ENCODE measurements at places on chromosomes 6 and 20.

GRCh38 chr6:133814797-133815196 is 74.1 kb upstream of the TCF21 start:
- peak; percentile 18 for DNase-seq

DNA sequence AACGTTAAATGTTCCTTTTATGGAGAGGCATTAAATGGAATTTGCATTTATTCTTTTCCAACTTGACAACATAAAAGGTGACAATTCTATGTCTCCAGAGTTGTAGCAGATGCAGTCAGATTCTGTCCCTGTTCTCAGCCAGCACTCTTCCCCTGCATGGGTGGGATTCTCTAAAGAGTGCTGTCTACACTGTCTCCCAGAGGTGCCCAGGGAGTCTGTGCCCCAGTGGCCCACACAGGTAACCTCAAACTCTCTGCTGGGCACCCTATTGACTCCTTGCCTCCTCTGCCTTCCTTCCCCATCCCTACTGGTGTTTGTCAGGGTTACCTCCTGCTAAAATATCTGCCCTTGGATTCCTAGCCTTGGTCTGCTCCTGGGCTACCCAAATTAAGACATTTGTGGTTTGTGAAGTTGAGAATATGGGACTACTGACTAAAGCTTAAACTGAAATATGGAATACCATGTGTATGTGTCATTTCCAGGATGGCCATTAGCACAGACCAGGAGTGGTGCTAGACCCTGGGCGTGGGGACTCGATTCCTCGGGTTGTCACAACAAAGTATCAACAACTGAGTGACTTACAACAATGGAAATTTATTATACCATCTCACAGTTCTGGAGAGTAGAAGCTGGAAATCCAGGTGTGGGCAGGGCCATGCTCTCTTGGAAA is 284.7 kb downstream of the CDH26 start:
- no peak for DNase-seq

DNA sequence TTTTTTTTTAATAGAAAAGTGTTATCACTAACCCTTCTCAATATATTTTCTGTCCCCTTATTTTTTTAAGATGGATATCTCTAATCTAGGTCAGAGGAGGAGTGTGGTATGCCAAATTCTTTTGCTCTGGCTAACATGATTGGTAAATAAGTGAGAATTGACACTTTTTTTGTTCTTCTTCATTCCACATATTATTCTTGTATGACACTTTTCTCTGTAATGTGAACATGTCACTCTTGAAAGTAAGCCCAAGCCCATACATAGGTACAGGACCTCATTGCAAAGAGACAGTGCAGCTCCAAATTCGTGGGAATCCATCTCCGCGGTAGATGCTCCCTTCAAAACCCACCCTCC is 142.5 kb upstream of the TCF21 start:
- no peak for DNase-seq

- DNase-seq, result no peak
Measured at GRCh38 chr20:621125-621756, 11.1 kb upstream of the TCF15 start.

DNA sequence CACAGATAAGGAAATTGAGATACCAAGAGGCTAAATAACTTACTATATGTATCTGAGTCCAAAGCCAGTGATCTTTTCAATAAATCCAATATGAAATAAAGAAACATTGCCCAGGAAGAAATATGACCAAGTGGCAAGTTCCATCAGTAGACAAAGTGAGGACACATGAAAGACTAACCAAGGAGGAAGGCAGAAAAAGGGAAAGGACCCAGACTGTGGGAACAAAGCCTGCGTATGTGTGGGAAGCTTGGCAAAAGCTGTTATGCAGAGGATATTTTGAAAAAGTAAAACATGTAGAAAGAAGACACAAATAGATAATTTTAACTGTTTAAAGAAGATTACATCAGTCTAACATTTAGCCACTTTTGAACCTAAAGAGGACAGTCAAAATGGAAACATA is 264.4 kb upstream of the PRDM1 start:
- no peak for DNase-seq

GRCh38 chr6:137291441-137291840 is 72.3 kb upstream of the IFNGR1 start:
- no peak for DNase-seq

GRCh38 chr20:43271980-43272379 is 82.3 kb upstream of the PTPRT start:
- DNase-seq, result no peak

- no peak for DNase-seq
Measured at GRCh38 chr6:36779227-36779626, 60.0 kb downstream of the CPNE5 start.

GRCh38 chr6:33064723-33065122 is 8.7 kb downstream of the HLA-DPA1 start:
- no peak for DNase-seq

GRCh38 chr20:59014680-59015389 is 4.4 kb upstream of the TUBB1 start:
- DNase-seq, result peak; percentile 15

DNA sequence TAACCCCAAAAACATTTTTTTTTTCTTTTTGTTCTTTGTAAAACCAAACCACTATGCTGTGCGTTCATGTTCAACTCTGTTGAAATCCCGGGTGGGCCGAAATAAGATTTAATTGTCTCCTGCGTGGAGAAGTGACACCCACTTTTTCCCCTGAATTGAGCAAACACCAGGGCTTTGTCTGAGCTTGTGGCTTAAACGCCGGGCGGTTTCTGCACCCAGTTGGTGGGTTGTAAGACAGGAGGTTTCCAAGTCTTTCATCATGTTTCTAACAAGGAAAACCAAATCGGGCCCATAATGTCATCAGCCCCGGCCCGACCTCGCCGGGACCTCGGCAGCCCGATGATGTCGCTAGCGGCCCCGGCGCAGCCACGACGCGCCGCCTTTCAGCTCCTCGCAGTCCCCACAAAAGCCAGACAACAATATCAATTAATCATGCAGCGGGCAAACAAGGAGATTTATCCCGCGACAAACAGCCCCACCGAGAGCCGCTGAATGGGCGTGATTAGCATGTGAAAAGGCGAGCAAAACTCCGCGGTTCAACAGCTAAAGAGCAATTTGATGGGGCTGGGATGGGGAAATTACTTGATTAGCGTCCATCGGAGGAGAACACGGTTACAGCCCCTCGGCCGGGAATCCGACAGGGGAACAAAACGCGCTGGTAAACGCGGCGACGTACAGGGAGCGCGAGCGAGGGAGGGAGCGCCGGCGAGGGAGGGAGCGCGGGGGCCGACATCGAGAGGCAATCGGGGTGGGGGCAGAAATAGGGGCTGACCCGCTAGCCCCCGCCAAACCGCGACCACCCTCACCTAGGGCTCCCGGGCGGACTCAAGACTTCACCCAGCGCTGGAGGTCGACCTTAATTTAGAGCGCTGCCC is 5.3 kb downstream of the LINC00237 start:
- DNase-seq, result peak; percentile 45

DNA sequence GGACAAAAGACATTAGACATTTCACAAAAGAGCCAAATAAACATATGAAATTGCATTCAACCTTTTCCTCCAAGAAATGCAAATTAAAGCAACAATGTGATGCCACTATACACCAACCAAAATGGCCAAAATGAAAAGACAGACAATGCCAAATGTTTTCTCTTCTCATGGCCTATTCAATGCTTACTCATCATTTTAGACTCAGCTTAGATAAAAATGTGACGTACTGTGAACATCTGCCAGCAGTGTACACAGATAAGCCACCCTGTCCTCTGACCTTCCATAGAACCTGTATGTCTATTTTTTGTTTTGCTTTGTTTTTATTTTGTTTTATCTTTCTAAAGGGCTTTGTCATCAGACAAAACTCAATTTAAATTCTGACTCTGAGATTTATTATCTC is 385.2 kb downstream of the FRK start:
- no peak for DNase-seq

DNA sequence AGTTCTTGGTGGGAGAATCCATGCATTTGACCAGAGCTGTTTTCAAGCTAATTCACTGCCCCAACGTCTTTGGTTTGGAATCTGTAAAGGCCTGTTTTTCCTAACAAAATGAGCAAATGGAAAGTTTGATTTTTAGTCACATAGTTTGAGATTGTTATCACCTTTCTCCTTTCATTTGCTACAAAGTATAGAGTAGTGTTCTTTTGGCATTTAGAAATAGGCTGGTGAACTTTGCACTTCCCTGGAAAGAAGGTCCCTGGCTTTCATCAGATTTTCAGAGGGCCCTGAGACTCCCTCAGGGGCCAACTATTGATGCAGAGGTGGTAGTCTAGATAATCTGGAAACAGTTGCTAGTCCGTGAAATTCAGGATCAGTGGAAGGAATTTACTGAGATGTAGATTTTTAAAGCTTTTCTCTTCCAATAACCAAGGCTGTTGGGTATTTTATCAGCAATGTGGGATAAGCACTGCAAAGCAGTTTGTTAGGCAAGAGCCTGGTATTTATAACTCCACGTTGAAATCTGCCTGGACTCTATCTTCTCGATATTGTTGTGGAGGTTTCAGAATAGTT is 1.7 kb downstream of the ARFGEF2 start:
- no peak for DNase-seq

DNA sequence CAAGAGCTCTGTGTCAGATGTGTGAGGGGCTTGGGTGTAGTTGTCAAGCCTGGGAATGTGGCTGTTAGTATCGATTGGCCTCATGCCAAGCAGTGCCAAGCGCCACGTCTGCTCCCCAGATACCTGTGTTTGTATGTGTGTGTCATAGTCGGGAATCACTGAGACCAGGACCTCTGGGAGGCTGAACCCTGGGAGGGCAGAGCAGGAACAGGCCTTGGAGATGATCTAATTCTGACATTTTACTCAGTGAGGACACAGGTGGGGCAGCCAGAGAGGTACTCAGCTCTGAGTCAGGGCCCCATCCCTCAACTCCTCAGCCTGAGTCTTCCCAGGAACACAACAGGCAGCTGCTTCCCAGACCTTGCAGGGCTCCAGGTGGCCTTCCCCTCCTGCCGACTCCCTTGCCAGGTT is 51.2 kb upstream of the FANCE start:
- DNase-seq, result no peak

DNA sequence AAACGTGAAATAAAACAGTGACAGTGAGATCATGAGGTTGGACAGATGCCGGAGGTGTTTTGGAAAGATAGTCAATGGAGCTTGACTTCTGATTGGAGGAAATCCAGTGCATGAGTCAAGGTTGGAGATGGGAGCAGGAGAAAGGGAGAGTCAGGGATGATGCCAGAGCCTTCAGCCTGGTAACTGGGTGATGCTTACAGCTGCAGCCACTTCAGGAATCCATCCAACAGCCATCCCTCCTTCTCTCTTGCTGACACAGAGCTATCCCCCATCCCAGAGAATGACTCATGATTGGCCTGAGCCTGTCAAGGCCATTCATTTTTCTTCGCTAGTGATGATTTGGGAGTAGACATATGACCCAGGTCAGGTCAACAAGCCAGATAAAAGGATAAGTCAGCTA is 112.8 kb downstream of the SAMD5 start:
- no peak for DNase-seq

- no peak for DNase-seq
Measured at GRCh38 chr6:44061375-44062104, 65.7 kb downstream of the MRPL14 start.

GRCh38 chr6:76275746-76276145 is 203.3 kb upstream of the IMPG1 start:
- DNase-seq, result no peak

GRCh38 chr6:169169375-169169774 is 84.3 kb downstream of the THBS2 start:
- DNase-seq, result no peak

DNA sequence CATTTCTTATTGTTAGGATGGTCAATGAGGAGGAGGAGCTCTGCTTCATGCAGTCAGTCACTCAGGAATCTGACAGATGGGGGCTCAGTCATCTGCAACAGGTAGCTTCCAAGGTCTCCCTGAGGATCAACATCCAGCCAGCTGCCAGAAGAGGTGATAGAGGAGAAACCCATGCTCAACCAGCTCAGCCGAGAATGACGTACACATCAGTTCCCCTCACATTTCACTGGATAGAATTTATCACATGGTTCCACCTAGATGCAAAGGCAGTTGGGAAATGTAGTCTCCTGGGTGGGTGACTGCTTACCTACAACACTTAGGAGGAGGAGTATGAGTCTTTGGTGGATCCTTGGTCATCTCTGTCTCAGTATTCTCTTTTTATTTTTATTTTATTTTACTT is 144.5 kb downstream of the CEBPB start:
- no peak for DNase-seq

DNA sequence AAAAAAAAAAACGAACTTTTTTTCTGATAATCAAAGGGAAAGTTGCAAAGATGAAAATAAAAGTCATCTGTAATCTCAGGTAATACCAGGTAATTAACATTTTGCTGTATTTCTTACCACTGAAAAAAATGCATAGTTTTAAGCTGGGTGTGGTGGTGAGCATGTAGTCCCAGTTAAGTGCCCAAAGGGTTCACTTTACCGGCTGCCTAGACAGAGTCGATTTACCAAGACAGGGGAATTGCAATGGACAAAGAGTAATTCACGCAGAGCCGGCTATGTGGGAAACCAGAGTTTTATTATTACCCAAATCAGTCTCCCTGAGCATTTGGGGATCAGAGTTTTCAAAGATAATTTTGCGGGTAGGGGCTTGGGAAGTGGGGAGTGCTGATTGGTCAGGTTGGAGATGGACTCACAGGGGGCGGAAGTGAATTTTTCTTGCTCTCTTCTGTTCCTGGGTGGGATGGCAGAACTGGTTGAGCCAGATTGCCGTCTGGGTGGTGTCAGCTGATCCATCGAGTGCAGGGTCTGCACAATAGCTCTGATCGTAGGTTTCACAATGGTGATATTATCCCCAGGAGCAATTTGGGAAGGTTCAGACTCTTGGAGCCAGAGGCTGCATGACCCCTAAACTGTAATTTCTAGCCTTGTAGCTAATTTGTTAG is 51.9 kb downstream of the RPF2 start:
- no peak for DNase-seq

- DNase-seq, result no peak
Measured at GRCh38 chr6:165605182-165605875, 57.7 kb downstream of the PDE10A start.

DNA sequence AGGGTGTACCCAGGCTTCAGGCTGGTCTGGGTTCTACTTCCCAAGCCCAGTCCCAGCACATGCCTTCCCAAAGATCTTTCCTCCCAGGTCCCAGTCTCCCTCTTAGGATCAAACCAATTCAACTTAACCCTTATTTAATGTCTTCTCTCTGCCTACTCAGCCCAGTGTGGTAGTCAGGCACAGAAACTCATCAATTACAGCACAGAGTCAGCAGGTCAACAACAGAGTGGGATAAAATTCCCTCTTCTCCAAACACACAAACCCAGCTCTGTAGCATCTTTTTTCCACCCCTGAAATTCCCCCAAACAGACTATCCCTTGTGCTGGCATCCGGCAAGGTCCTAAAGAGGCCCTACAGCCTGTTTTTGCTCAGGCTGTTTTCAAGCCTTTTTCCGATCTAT is 47.3 kb upstream of the CDYL start:
- no peak for DNase-seq

GRCh38 chr20:42082611-42083010 is 464.4 kb upstream of the CHD6 start:
- DNase-seq, result no peak

- no peak for DNase-seq
Measured at GRCh38 chr6:85273046-85273445, 176.8 kb upstream of the NT5E start.

DNA sequence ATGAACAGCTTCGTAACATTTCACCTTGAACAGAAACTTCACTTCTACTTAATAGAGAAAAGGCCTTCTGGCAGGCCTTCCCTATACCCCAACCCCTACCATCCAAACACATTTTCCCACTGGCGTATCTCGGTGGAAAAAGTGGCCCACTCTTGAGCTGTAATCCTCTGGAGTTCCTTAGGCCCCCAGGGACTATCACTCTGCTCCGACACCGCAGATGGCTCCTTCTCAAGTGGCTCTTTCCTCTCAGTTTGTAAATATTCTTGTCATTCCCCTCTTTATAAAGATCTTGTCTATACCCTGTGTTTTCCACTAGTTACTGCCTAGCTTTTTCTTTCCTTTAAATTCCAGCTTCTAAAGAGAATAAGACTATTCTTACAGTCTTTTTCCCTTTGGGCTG is 108.7 kb downstream of the MYB start:
- DNase-seq, result no peak
